ENCODE measurements at places on chromosomes 6 and 20.

DNA sequence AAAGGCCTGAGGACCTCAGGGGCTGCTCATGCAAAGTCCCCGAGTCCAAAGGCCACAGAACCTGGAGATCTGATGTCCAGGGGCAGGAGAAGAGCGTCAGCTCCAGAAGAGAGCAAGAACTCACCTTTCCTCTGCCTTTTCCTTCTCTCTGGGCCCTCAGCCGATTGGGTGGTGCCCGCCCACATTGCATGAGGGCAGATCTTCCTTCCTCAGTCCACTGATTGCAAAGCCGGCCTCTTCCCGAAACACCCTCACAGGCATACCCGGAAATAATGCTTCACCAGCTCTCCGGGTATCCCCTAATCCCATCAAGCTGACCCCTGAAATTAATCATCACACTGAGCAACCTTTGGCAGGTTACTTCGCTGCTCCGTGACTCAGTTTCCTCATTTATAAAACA lies 33.4 kb downstream of the SPDEF start:
- H3K27me3 ChIP-seq: peaks cover 2% of the 10 kb centered on the region
- no peaks in the 10 kb centered on the region for H3K4me1 ChIP-seq

DNA sequence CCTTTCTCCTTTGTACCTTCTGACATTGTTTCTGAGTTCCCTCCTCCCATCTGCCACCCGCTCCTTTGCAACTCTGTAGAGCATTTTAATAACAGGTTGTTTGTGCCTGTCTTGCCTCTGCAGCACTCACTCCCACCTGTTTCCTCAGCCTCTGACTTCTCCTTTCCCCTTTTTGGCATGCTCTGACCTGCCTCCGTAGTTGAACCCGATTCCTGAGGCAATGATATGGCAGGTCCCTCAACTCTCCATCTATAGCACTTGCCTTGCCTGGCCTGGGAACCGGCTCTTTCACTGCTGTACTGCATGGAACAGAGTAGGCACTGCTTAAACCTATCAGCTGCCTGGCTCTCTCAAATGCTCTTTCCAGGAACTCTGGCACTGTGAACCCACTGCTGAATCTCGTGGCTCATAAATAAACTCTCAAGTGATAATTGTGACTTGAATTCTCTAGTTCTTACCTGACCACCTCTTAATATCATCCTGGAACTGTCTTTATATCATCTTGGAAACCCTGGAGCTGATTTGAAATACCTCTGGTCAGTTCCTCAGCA lies 50.3 kb downstream of the UTRN start:
- no peaks in the 10 kb centered on the region for H3K36me3 ChIP-seq
- no peak for DNase-seq
- no peaks in the 10 kb centered on the region for H3K27me3 ChIP-seq
- H3K4me1 ChIP-seq: peaks cover 54% of the 10 kb centered on the region

DNA sequence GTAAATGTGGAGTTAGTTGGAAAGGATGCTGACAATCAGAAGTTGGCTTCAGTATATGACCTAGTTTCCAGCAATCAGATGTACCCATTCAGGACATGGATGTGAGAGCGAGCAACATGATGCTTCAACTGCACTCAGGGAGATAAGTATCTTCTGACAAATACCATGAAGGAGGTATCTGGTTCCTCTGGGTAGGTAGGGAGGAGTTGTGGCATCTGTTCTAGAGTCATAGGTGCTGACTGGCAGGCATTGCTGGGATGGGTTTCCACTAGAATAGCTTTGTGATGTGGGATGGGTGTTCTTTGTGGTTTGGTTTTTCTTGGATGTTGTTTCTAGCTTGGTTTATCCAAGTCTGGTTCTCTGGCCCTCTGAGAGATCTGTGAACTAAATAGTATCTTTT lies 3.9 kb upstream of the REV3L start:
- no peaks in the 10 kb centered on the region for H3K27me3 ChIP-seq
- DNase-seq: peak; percentile 9
- H3K4me3 ChIP-seq: no peak overlapping the region
- H3K27ac ChIP-seq: peak overlapping the region; percentile 77

DNA sequence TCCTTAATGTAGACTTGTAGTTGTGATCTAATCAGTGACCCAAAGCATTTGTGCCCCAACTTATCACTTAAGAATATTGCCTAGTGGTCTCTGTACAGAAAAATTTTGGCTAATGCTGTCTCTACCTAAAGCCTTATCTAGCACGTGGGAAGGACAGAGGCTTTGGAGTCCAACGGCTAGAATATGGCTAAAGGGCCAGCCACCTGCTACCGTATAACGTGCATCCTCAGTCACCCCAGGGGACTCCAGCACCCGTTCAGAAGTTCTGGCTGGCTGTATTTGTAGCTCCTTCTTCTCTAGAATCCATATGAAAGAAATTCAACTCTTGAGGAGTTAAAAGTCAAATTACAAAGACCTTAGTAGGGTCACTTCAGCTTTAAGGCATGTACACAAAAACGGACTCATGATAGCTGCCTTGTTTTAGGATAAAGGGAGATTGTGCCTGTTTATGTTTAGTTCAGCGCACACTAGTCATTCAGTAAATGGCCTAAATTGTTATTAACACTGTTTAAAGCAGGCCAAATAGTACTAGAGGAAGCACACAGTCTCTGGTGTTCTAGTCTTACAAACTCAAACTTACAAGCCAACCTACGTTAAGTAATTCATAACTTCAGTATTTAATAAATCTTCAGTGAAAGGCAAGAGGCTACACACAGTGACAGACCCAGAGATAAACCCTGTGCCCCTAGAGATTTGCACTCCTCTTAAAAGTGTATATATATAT lies 407.5 kb upstream of the PLCB4 start:
- H3K27ac ChIP-seq: no peak overlapping the region
- no peak for DNase-seq
- H3K4me1 ChIP-seq: no peaks in the 10 kb centered on the region
- no peak overlapping the region for H3K4me3 ChIP-seq
- H3K27me3 ChIP-seq: no peaks in the 10 kb centered on the region

- no peak overlapping the region for H3K4me3 ChIP-seq
- no peaks in the 10 kb centered on the region for H3K36me3 ChIP-seq
- H3K4me1 ChIP-seq: no peaks in the 10 kb centered on the region
- H3K27me3 ChIP-seq: peaks cover 8% of the 10 kb centered on the region
- no peak overlapping the region for H3K27ac ChIP-seq
- DNase-seq: no peak
These were observed 52.0 kb upstream of the KIF13A start for GRCh38 chr6:18039481-18039880.

DNA sequence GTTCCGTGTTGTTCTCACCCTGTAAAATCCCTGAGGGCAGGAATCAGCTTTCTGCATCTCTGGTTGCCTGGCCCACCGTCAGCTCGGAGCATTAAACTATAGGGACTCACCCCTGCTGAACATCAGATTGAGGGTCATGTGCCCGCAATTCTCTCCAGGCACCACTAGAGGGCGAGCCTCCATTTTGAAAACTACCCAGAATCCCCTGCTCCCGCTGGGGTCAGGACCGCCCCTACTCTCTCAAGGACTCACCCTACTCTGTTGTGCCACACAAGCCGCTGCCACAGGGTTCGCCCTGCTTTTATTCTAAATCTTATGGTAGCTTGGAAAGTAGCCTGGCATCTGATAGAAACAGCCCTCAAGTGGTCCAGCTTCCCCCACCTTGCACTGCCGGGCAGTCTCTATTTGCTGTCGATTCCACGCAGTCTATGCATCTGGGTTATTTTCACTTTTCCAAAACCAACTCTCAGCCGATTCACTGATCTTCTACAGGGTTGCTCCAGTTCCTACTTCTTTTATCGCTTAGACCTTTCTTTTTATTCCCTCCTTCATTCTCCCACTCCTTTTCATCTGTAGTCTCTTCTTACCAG lies 244.1 kb upstream of the QKI start:
- H3K36me3 ChIP-seq: no peaks in the 10 kb centered on the region
- DNase-seq: no peak
- H3K27ac ChIP-seq: no peak overlapping the region
- no peaks in the 10 kb centered on the region for H3K27me3 ChIP-seq

- H3K27ac ChIP-seq: peak overlapping the region; percentile 29
- H3K27me3 ChIP-seq: no peaks in the 10 kb centered on the region
- H3K4me1 ChIP-seq: peaks cover 23% of the 10 kb centered on the region
- H3K36me3 ChIP-seq: no peaks in the 10 kb centered on the region
- H3K4me3 ChIP-seq: no peak overlapping the region
These were observed 267.6 kb upstream of the SUPT3H start for GRCh38 chr6:45645302-45645701.

DNA sequence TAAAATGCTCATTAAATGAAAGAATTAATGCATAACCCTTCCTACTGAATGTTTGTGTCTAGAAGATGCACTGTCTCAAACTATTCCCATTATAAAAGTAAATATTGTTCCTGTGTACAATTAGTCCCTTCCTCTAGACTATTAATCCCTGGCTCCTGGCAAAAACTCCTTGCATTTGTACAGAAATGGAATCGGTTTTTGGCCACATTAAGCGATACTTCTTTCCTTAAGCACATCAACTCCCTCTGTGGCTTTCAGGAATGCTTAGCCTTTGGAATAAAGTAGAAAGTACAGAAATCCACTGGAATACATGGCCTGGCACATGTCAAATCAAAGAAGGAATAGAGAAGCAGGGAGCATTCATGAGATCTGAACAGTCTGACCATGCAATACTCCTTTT lies 179.8 kb downstream of the GMPR start:
- H3K27me3 ChIP-seq: no peaks in the 10 kb centered on the region
- no peak for DNase-seq
- H3K4me1 ChIP-seq: peaks cover 66% of the 10 kb centered on the region
- H3K4me3 ChIP-seq: no peak overlapping the region
- H3K36me3 ChIP-seq: peaks cover 21% of the 10 kb centered on the region
- H3K27ac ChIP-seq: no peak overlapping the region

DNA sequence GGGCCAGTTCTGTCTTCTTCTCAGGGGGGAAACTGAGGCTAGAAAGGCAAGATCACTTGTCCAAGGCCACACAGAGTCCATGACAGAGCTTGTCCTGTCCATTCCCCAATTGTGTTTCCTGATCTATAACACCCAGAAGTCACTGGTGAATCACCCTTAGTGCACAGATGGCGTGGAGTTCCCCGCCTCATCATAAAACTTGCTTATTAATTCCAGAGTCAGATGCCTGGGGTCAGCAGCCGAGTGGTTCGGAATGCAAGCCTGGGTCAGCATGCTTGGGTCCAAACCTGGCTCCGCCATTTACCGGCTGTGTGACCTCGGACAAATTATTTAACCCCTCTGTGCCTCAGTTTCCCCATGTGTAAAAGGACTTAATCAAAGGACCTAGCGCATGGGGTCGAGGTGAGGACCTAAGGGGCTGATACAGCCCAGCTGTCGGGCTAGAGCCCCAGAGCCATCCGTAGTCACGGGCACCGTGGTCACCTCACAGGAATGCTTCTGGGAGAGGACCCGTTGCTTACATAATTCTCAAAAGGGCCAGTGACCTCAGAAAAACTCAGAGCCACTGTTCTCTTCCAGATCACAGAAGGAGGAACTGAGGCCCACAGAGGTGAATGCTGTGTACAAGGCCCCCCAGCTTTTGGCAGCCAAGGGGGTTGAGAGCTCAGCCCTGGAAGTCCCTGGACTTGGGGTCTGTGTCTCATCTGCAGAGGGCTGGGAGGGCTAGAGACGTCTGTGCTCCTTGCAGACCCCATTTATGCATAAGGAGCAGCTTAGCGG lies 1.4 kb upstream of the ZBP1 start:
- no peak for DNase-seq
- H3K36me3 ChIP-seq: peaks cover 8% of the 10 kb centered on the region
- peaks cover 59% of the 10 kb centered on the region for H3K4me1 ChIP-seq
- H3K27me3 ChIP-seq: peaks cover 20% of the 10 kb centered on the region
- H3K4me3 ChIP-seq: peak overlapping the region; percentile 51

DNA sequence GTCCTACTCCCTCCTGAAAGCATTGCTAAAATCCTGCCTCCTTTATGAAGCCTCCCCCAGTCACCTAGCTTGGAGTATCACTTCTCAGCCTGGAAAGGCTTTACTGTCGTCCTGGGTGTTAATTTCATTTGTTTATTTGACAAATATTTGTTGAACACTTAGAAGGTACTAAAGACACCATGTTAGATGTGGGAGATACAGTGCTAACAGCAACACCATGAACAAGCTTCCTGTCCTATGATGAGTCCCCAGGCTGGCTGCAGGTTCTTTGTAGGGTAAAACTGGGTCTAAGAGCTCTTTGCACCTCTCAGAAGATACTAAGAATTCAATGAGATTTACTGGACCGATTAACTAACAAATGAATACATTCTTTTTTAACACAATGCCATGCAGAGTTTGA lies 109.2 kb upstream of the TMEM170B start:
- no peaks in the 10 kb centered on the region for H3K36me3 ChIP-seq
- DNase-seq: no peak
- peak overlapping the region; percentile 79 for H3K27ac ChIP-seq
- no peak overlapping the region for H3K4me3 ChIP-seq

- no peak overlapping the region for H3K27ac ChIP-seq
- no peak for DNase-seq
- peaks cover 6% of the 10 kb centered on the region for H3K4me1 ChIP-seq
- H3K27me3 ChIP-seq: peaks cover 3% of the 10 kb centered on the region
These were observed 187.6 kb upstream of the SULF2 start for GRCh38 chr20:47972916-47973309.

GRCh38 chr6:25137480-25137879 lies 141.7 kb upstream of the CARMIL1 start:
- H3K27me3 ChIP-seq: no peaks in the 10 kb centered on the region
- H3K27ac ChIP-seq: peak overlapping the region; percentile 97

GRCh38 chr6:119256978-119257462 lies 92.5 kb downstream of the MAN1A1 start:
- peaks cover 44% of the 10 kb centered on the region for H3K4me1 ChIP-seq
- no peaks in the 10 kb centered on the region for H3K27me3 ChIP-seq
- H3K36me3 ChIP-seq: peaks cover 21% of the 10 kb centered on the region
- peak overlapping the region; percentile 1 for H3K27ac ChIP-seq

DNA sequence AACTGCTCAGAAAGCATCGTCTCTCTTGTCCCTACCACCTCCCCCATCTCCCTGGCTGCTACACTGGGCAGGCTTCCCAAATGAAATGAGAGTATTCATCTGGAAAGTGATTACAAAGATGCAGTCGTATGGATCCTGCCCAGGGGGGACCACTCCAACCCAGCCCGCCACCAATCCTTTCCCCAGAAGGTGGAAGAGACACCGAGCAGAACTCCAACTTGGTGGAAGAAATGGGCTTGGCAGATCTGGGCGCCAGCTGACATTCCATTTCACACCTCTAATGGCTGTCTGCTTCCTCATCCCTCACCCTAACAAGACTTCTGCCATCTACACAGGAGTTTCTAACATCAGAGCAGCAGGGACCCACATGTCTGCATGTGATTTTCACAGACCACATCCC lies 12.7 kb downstream of the PKHD1 start:
- H3K36me3 ChIP-seq: no peaks in the 10 kb centered on the region
- peaks cover 21% of the 10 kb centered on the region for H3K27me3 ChIP-seq
- no peak overlapping the region for H3K4me3 ChIP-seq
- H3K27ac ChIP-seq: no peak overlapping the region

DNA sequence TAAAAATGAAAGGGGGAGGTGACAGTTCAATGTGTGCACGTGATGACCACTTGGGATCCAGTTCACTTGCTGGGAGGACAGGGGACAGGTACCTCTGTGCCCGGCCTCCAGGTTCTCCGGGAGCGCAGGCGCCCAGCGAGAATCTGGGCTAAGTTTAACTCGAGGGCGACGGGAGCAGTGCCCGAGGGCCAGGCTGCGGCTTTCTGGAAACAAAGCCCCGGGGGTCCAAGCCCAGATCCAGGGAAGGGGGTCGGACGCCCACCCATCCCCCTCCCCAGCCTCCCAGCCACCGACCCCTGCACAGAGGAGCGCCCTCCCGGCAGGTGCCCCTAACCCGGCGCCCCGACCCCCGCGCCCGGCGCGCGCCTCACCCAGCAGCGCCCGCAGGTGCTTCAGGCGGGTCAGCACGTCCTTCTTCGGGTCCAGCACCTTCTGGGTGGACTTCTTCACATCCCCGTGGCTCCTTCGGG lies 405 bp downstream of the RALGAPA2 start:
- peaks cover 37% of the 10 kb centered on the region for H3K4me1 ChIP-seq
- peaks cover 10% of the 10 kb centered on the region for H3K36me3 ChIP-seq
- H3K4me3 ChIP-seq: peak overlapping the region; percentile 95
- peak overlapping the region; percentile 89 for H3K27ac ChIP-seq

Measured in activated T-helper 1 cell treated with anti-CD3 and anti-CD28 coated beads, Interleukin-12 subunit alpha, Interleukin-12 subunit beta, Interleukin-2, Interleukin-4 antibody, amounts not matched to agents 30 ng/mL and 10 ng/mL and 1 ng/mL, durations not matched to agents 14 hours and 24 hours and 36 hours (primary cell).